Heart right ventricle (tissue), 16 donors: ENCODE measurements at places on chromosomes 13 and 19. TPM values are rescaled to one million over a fixed set of nuclear protein-coding genes. Genes with fewer than 3 reads are reported as not detected.

GRCh38 chr13:89628567-89628966 lies 1718.9 kb upstream of the MIR17HG start:
- DNase-seq = no peak
- H3K4me3 ChIP-seq = no peak overlapping the region
- no peak overlapping the region for H3K27ac ChIP-seq
- no peaks in the 10 kb centered on the region for H3K4me1 ChIP-seq

- DNase-seq = peak; percentile 38
- peaks cover 36% of the 10 kb centered on the region for H3K4me1 ChIP-seq
These were observed 94.5 kb downstream of the ZMYM2 start for GRCh38 chr13:20053016-20053415.

GRCh38 chr19:13173139-13173737 lies 23.0 kb downstream of the IER2 start:
- peak overlapping the region; percentile 39 for H3K27ac ChIP-seq
- no peaks in the 10 kb centered on the region for H3K27me3 ChIP-seq
- no peak overlapping the region for H3K4me3 ChIP-seq
- H3K4me1 ChIP-seq = peaks cover 18% of the 10 kb centered on the region

GRCh38 chr13:80055847-80056246 lies 285.1 kb downstream of the SPRY2 start:
- H3K36me3 ChIP-seq = no peaks in the 10 kb centered on the region
- no peak for DNase-seq
- no peak overlapping the region for H3K4me3 ChIP-seq

- H3K4me3 ChIP-seq = no peak overlapping the region
- no peak for DNase-seq
- H3K27ac ChIP-seq = no peak overlapping the region
These were observed 17.7 kb downstream of the HPN start for GRCh38 chr19:35059006-35059798.

DNA sequence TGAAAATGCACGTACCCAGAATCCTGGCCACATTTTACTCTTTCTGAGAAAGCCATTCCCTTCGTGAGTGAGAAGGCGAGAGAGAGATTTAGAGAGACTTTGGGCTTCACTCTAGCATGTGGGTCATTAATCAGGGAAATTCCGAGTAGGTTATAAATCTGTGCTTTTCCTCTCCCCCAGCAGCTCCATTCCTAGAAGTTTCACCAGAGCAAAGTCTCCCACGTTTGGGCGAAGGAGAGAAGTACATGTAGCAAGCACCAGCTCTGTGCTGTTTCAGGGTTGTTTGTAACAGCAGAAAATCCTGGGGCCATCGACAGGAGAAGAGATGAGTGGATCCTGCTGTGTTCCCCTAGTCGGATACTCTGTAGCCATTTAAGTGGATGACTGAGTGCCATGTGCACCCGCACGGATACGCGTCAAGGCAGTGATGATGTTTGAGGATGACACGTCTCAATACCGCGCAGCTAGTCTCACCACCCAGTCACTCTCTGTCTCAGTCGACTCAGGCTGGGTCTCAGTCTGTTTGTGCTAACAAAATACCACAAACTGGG lies 131.8 kb upstream of the PEG3 start:
- no peak for DNase-seq
- H3K36me3 ChIP-seq = no peaks in the 10 kb centered on the region
- no peak overlapping the region for H3K27ac ChIP-seq
- H3K4me1 ChIP-seq = no peaks in the 10 kb centered on the region

DNA sequence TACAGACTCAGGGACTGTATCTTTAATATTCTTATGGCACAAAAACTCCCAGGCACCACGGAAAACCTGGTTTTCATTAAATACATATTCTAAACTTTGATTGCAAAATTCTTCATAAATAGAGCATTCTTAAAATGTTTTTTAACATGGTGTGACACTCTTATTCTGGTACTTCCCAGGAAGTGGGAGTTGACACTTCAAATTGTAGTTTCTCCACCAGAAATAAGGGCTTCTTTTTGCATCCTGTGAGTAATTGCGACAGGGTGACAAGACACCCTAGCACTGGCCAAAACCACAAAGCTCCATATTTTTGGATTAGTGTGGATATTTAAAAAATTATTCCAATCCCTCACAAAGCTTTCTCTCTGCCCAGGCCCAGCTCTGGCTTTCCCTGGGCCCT lies 43.6 kb upstream of the MTIF3 start:
- H3K27me3 ChIP-seq = no peaks in the 10 kb centered on the region
- no peak overlapping the region for H3K27ac ChIP-seq
- DNase-seq = no peak
- no peaks in the 10 kb centered on the region for H3K4me1 ChIP-seq

DNA sequence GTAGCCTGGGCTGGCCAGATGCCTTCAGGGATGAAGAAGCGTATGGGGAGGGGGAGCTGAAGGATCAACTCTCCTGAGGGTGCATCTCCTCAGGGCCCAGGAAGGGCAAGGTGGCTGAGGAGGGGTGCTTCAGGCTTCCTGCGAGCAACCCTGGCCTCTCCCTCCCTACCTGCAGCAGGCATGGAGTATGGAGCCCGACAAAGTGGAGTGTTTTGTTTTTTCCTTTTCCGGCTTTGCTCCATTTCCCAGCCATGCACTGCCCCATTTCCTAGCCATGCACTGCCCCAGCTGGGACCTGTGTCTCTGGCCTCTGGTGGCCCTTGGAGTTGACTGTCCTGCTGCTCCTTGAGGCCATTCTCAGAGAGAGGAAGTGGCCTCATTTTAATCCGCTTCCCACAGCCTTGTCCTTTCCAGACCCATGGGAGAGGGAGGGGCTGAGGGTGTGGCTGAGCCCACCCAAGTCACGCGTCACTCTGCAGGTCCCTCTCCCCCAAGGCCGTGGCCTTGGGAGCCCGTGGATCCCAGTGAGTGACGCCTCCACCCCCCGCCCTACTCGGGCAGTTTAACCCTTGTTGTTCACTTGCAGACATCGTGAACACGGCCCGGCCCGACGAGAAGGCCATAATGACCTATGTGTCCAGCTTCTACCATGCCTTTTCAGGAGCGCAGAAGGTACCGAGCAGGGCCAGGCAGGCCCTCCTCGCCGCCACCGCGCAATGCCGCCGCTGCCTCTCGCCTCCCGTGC lies 34.4 kb downstream of the CAPN12 start:
- H3K27me3 ChIP-seq = no peaks in the 10 kb centered on the region
- peaks cover 89% of the 10 kb centered on the region for H3K4me1 ChIP-seq
- peak overlapping the region; percentile 85 for H3K27ac ChIP-seq
- DNase-seq = no peak
- no peak overlapping the region for H3K4me3 ChIP-seq
- H3K36me3 ChIP-seq = peaks cover 99% of the 10 kb centered on the region

DNA sequence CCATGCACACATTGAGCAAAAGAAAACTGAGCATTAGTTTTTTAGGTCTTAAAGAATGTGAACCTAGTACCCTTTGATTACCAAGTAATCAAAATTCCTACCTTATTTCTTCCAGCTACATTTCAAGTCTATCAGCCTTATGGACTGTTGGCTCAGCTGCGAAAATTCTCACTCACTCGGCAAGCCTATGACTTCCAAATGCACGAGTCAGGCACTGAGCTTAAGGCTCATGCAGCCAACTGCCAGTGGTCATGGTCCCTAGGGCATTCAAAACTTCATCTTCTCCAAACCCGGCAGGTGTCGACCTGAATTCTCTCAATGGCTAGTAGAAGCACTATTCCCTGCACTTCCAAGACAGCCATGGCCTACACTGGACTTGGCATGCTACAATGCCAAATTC lies 41.2 kb downstream of the RUBCNL start:
- no peak for DNase-seq
- no peaks in the 10 kb centered on the region for H3K36me3 ChIP-seq
- no peak overlapping the region for H3K27ac ChIP-seq

DNA sequence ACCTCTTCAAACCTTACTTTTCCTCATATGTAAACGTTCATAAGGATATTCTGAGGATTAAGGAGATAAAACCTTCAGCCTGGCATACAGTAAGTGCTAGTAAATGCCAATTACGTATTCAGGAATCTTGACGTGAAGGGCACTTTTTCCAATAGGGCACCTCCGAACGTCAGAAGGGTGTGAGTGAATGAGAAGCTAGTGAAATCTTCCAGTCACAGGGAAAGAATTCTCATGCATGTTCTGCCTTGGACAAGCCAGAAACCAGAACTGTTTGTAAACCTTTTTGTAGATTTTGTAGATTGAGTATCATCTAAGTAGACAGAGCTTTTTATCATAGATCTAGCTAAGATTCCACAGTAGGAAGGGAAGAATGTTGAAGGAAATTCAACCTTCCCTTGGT lies 16.5 kb downstream of the DGKH start:
- H3K4me3 ChIP-seq = no peak overlapping the region
- H3K27ac ChIP-seq = no peak overlapping the region
- no peaks in the 10 kb centered on the region for H3K4me1 ChIP-seq
- no peak for DNase-seq
- H3K36me3 ChIP-seq = peaks cover 8% of the 10 kb centered on the region

CLDN10 gene
- not detected for total RNA-seq
